Lung (tissue), 17 donors: ENCODE measurements at places on chromosomes 5 and 9.

DNA sequence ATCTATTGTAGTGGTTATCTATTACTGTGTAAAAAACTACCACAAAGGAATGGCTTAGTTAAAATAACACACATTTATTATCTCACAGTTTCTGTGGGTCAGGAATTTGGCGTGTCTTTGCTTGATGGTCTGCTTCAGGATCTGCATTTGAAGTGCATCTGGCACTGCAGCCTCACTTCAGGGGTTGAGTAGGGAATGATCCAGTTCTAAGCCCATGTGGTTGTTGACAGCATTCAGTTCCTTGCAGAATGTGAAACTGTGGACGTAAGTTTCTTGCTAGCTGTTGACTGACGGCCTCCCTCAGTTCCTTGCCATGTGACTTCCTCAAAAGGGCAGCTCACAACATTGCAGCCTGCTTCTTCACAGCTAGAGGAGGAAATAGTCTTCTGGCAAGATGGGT is 2.1 kb upstream of the OGN start:
- DNase-seq: peak; percentile 24

GRCh38 chr9:134449180-134449916 is 123.1 kb downstream of the RXRA start:
- DNase-seq: peak; percentile 96

- DNase-seq: no peak
Observed at GRCh38 chr5:149040421-149040820, 22.4 kb downstream of the SH3TC2 start.

- no peak for DNase-seq
Observed at GRCh38 chr5:115271295-115272050, 8.8 kb upstream of the PGGT1B start.

DNA sequence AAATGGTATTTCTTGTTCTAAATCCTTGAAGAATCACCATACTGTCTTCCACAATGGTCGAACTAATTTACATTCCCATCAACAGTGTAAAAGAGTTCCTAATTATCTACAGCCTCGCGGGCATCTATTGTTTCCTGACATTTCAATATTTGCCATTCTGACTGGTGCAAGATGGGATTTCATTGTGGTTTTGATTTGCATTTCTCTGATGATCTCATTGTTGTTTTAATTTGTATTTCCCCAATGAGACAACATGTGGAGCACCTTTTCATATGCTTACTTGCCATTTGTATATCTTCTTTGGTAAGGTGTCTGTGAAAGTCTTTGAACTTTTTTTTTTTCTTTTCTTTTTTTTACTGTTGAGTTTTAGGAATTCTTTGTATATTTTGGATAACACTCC is 473.6 kb downstream of the KCTD16 start:
- no peak for DNase-seq

- peak; percentile 46 for DNase-seq
Observed at GRCh38 chr9:108434036-108434435, 421.8 kb downstream of the ACTL7B start.

GRCh38 chr9:86687788-86688187 is 259.5 kb downstream of the GAS1 start:
- no peak for DNase-seq

- DNase-seq: no peak
Observed at GRCh38 chr5:880816-881550, 11.6 kb downstream of the BRD9 start.

- DNase-seq: no peak
Observed at GRCh38 chr5:179923436-179923835, 15.7 kb upstream of the TBC1D9B start.

GRCh38 chr5:73493421-73493820 is 4.8 kb upstream of the BTF3 start:
- no peak for DNase-seq

DNA sequence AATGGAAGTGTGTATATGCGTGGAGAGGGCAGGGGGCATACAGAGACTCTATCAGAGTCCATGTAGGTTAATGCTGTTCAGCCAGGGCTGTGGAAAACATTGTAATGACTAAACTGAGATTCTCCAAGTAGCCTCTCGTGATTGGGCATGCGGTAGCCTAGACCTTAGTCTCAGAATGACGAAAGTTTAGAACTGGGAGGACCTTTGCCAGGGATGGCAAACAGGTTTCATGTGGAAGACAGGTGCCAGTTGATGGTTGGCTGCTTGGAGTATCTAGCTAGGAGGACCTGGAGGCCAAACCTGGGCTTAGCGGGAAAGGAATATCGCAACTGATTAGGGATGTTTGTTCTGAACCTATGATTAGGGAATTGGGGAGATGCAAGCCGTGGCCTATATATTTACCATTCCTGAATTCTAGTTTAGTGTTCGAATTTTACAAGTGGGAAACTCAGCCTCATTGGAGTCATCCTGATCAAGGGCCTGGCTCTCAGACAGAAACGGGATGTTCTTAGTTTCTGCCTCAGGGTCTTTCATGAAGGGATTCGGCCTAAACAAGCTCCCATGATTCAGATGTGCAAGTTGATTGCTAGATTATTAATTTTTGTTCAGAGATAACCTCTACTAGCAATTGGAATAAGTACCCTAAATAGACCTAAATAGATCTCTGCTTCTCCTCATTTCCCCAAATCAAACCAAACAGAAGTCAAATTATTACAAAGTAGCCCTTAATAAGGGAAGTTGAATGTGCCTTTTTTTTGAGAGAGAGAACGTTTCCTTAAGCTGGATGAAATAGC is 26.8 kb upstream of the TJP2 start:
- DNase-seq: no peak

DNA sequence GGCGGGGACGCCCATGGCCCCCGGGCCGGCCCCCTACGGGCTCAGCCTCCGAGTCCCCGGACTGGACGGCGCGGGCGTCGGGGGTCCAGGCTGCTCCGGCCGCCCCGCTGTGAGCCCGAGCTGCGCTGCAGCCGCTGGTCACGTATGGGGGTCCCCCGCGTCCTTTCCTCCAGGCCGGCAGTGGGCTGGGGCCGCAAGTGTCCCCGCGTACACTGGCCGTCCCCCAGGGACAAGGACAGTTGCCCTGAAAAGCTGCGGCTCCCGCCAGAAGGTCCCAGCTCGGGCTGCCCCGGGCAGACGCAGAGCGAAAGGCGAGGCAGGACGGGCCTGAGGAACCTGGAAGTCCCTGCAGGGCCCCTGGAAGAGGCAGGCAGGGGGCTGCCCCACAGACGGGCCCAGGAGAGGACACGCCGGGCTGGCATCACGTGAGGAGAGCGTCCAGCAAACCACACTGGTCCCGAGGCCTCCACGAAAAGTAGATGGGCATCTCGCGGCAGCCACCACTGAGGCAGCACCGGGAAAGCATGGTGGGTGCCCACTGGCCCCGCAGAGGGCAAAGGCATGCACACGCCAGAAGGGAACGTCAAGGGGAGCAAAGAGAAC is 3.3 kb upstream of the NKD2 start:
- no peak for DNase-seq

DNA sequence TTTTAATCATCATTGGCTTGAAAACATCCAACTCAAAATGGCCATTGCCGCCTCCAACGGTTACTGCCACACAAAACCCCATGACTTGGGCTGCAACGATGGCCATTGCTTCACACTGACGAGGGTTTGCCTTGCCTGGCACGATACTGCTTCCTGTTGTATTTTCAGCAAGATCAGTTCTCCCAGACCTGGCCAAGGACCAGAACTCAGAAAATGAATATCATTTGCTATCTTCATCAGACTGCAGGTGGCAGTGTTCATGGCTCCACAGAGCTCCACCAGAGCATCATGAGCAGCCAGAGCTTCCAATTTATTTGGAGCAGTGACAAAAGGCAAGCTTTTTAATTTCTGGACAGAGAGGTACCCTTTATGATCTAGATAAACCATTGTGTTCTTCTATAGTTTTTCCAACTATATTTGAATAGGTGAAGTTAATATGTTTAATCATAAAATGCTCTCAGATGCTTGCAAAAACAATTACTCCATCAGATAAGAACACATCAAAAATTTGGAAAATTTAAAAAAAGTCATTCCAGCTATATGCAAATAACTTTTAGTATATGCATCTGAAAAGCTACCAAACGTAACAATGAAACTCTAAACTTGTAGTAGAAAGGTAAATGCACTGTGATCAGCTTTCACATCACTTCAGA is 10.4 kb downstream of the AMACR start:
- DNase-seq: peak; percentile 89

GRCh38 chr5:100694100-100694499 is 158.9 kb downstream of the FAM174A start:
- DNase-seq: no peak

GRCh38 chr9:9746826-9747225 is 866.0 kb downstream of the PTPRD start:
- no peak for DNase-seq

DNA sequence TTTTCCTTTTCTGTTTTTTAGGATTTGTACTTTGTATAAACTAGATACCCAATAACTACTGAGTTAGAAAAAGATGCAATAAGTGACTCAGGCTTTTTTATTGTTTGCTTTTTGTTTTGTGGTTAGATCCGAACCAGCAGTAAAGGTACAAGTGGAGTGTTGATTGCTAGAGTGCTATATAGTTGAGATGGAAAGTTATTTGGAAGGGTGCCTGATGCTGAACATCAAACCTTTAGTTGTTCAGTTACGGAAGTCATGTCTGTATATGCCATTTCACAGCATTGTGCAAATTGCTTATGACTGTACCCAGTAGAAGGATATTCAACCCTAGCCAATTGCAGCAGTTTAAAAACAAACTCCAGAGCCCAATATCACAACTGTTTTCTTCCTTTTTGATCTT is 285.1 kb downstream of the MAT2B start:
- no peak for DNase-seq

GRCh38 chr5:171897231-171897630 is 109.2 kb downstream of the FBXW11 start:
- DNase-seq: no peak

- no peak for DNase-seq
Observed at GRCh38 chr9:34318163-34318790, 10.8 kb downstream of the KIF24 start.

GRCh38 chr9:83281306-83282255 is 218.6 kb upstream of the RASEF start:
- DNase-seq: peak; percentile 40

- DNase-seq: no peak
Observed at GRCh38 chr5:123351240-123351639, 72.0 kb downstream of the CEP120 start.
